Activated CD8-positive, alpha-beta memory T cell treated with anti-CD3 and anti-CD28 coated beads, Interleukin-2, amount 10 ng/mL, durations not matched to agents 7 days and 5 days (primary cell): ENCODE measurements at places on chromosomes 3 and 15. TPM values are rescaled to one million over a fixed set of nuclear protein-coding genes. Genes with fewer than 3 reads are reported as not detected.
A peak's percentile ranks its signal among the peaks of the same experiment; 100 is the strongest.

GRCh38 chr3:185519021-185519420, 20.2 kb upstream of the TMEM41A start:
- no peaks in the 10 kb centered on the region for H3K4me1 ChIP-seq
- H3K27ac ChIP-seq = no peak overlapping the region
- no peaks in the 10 kb centered on the region for H3K36me3 ChIP-seq
- peaks cover 26% of the 10 kb centered on the region for H3K27me3 ChIP-seq
- DNase-seq = no peak

- no peak overlapping the region for H3K4me3 ChIP-seq
- no peaks in the 10 kb centered on the region for H3K27me3 ChIP-seq
- H3K27ac ChIP-seq = no peak overlapping the region
- DNase-seq = no peak
These were observed 3.6 kb downstream of the CEP19 start for GRCh38 chr3:196708467-196708866.

DNA sequence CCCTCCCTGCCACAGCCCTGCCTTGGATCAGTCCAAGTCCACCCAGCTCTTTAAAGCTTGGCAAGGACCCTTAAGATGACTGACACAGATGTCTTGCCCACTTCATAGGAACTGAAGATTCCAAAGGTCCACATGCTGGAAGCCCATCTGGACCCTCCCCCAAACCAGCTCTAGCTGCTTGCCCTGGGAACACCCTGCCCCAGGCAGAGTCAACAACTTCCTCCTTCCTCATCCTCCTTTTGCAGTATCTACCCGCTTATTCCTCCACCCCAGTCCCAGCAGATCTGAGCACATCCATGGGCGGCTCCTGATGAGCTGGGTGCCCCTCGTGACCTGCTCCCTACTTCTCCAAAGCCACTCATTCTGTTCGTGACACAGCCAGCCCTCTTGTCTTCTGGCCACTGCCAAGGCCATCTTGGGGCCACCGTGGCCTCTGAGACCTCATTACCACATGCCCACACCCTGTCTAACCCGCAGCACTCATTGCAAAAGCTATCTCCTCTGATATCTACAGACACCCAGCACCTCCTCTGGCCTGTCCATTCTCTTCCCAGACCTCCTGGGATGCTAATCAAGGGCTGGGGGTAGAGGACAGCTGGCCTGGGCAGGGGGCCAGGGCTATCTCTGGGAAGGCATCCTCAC, 2.0 kb upstream of the PFKFB4 start:
- H3K27ac ChIP-seq = peak overlapping the region; percentile 78
- H3K36me3 ChIP-seq = peaks cover 12% of the 10 kb centered on the region
- no peak for DNase-seq
- H3K27me3 ChIP-seq = no peaks in the 10 kb centered on the region
- H3K4me3 ChIP-seq = no peak overlapping the region
- H3K4me1 ChIP-seq = peaks cover 54% of the 10 kb centered on the region

The PLA2G4E gene
- total RNA-seq = not detected

GRCh38 chr3:46931631-46932331, 44.8 kb downstream of the CCDC12 start:
- H3K36me3 ChIP-seq = peaks cover 37% of the 10 kb centered on the region
- no peaks in the 10 kb centered on the region for H3K27me3 ChIP-seq
- H3K4me3 ChIP-seq = no peak overlapping the region
- DNase-seq = peak; percentile 67
- H3K4me1 ChIP-seq = peaks cover 60% of the 10 kb centered on the region

The SUSD5 gene
- total RNA-seq = not detected

- H3K4me3 ChIP-seq = no peak overlapping the region
- H3K4me1 ChIP-seq = no peaks in the 10 kb centered on the region
- DNase-seq = no peak
- H3K27ac ChIP-seq = no peak overlapping the region
- H3K27me3 ChIP-seq = no peaks in the 10 kb centered on the region
These were observed 207.9 kb downstream of the ZIC1 start for GRCh38 chr3:147616998-147617619.

GRCh38 chr3:132987396-132987795, 50.8 kb upstream of the TMEM108 start:
- peaks cover 6% of the 10 kb centered on the region for H3K27me3 ChIP-seq
- no peak overlapping the region for H3K4me3 ChIP-seq
- H3K27ac ChIP-seq = no peak overlapping the region
- DNase-seq = no peak
- no peaks in the 10 kb centered on the region for H3K36me3 ChIP-seq

The CPLX3 gene
- total RNA-seq = 0.35 TPM

DNA sequence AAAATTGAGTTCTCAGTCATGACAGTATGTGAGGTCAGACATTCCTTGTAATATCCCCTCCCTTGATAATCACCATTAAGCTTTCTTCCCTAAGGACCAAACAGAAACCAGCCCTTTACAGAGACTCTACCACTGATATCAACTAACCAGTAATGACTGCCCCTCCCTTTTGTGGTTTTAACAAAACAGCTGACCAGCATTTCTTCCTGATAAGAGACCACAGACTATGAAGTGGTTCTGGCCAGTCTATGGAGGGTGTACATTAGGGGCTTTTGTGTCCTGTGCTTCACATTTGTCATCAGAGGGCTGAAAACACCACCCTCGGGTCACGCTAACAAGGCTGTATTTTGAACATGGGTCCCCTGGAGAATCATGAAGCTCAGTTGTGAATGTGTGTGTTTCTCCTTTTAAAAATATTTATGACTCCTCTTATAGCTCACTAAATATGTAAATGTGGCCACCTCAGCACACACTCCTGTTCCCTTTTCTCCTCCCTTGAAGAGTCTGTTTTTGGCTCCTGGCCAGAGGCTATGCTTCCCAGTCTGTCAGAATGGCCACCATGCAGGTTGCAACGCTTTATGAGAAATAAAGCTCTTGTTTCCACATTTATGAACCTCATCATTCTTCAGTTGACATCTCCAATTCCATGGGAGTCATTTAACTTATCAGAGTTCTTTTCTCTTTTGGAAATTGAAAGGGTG, 239.3 kb downstream of the CPNE4 start:
- H3K36me3 ChIP-seq = no peaks in the 10 kb centered on the region
- no peak overlapping the region for H3K4me3 ChIP-seq
- peaks cover 9% of the 10 kb centered on the region for H3K4me1 ChIP-seq
- H3K27ac ChIP-seq = no peak overlapping the region

DNA sequence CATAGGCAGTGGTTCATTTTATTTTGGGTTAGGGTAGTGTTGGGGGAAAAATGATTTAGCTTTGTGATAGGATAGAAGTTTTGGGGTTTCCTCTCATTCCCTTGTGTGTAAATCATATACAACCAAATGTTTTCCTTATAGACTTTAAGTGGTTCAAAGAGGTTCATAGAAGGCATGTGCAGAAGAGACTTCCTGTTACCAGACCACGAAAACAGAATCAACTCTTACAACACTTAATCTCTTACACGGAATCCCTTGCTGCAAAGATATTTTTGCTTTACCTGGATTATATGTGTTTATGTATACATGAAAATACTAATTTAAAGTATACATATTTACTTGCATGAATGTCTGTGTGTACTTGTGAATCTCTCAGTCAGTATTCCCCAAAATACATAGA, 2.9 kb downstream of the TMOD2 start:
- peaks cover 12% of the 10 kb centered on the region for H3K36me3 ChIP-seq
- H3K4me3 ChIP-seq = no peak overlapping the region
- peaks cover 32% of the 10 kb centered on the region for H3K4me1 ChIP-seq

The ISG20 gene
- total RNA-seq = 155 TPM

- DNase-seq = no peak
- no peaks in the 10 kb centered on the region for H3K27me3 ChIP-seq
These were observed 359.3 kb downstream of the PLOD2 start for GRCh38 chr3:145801696-145802095.

The EBLN2 gene
- 5.1 TPM for total RNA-seq

DNA sequence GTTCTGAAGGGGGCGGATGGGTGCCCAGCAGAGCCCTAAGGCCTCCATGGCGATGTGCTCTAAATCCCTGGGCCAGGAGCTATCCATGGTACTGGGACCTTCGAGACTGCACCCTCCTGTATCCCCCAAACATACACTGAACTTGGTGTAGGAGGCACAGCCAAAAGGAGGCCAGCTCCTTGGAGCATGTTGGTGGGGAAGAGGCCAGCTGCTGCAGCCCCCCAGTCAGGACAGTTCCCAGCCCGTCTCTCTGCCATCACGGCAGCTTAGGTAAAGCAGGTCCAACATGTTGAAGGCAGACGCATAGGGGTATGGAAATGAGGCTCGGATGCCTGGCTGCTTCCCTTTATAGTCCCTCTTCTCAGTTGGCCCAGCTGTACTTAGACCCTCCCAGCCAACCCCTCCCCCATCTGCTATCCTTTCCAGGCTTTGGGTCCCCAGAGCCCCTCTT, 1.8 kb downstream of the CAMKV start:
- H3K36me3 ChIP-seq = no peaks in the 10 kb centered on the region
- peak; percentile 55 for DNase-seq
- H3K4me1 ChIP-seq = no peaks in the 10 kb centered on the region
- H3K27me3 ChIP-seq = peaks cover 65% of the 10 kb centered on the region
- no peak overlapping the region for H3K27ac ChIP-seq

DNA sequence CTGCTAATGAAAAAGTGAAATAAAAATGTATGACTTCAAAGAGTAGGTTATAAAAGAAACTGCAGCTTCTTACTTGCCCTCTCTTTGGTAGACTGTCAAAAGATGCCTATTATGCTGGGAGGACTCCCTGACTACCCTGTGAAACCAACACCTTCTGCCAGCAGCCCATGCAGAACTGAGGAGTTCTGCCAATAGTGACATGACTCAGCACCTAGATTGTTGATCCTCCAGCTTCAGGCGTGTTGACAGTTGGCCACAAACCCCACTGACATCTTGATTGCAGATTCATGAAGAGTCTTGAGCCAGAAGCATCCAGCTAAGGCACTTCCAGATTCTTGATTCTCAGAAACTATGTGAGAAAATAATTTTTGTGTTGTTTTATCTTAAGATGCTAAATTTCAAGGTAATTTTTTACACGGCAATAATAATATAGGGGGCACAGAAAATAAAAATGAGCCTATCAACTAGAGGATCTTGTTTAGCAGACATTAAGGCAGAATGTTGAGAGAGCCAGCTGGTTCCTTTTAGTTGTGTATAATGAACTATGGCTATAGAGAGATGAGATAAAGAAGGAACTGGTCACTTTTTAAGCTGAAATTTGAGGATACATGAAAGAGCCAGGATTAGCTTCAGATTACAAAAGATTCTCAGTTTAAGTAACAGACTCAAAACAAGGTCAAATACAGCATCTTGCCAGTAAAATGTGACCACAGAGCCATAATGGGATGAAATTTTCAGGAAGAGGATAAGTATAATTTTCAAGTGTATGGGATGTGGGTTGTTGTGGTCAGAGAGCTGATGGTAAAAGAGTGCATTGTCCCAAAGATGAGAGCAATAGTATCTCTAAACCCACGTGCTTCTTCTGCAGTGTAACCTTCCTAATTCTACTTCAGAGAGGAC, 588.7 kb upstream of the CBLB start:
- H3K4me3 ChIP-seq = no peak overlapping the region
- H3K4me1 ChIP-seq = peaks cover 18% of the 10 kb centered on the region
- H3K36me3 ChIP-seq = peaks cover 14% of the 10 kb centered on the region
- DNase-seq = peak; percentile 76
- H3K27ac ChIP-seq = peak overlapping the region; percentile 64

DNA sequence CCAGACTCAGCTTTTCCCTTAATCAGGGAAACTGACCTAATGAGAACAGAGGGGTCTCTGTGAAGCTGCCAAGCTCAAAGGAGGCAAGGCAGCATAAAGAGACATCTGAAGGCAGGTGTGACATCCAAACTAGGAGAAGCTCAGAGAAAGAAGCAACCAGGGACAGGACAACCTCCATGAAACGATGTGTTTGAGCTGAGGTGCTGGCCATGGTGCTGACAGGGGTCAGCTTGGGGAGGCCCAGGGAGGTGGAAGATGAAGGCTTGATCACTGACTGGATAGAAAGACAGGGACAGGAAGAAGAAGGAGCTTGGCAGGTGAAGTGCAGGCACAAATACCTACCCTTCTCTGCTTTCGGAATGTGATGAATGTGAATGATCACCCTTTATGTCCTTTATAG, 179.5 kb upstream of the NSMCE3 start:
- DNase-seq = no peak
- H3K27ac ChIP-seq = no peak overlapping the region
- no peak overlapping the region for H3K4me3 ChIP-seq
- no peaks in the 10 kb centered on the region for H3K27me3 ChIP-seq
- H3K4me1 ChIP-seq = peaks cover 12% of the 10 kb centered on the region

DNA sequence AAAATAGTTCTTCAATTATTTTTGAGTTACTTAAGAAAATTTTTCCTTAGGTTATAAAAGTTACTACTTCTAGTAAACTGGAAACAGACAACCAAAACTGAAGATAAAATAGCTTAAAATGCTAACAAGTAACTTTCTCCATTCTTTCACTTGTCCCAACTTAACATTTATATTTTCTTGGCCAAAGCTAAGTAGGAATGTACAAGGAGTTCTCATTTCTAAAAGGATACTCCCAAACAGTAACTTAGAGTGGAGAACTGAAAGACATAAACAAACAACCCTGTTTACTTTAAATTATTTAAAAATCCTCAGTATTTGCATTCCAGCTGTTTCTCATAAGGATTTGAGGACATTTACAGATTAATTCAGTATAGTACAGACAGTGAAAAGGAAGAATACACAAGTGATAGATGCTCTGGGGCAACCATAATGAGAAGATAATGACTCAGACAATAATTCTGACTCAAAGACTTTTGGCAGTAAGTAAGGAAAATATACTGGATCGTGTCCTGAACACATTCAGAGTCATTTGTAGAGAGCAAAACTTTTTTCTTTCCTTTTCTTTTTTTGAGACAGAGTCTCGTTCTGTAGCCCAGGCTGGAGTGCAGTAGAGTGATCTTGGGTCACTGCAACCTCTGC, 29.2 kb upstream of the ANXA2 start:
- no peak for DNase-seq
- H3K27ac ChIP-seq = no peak overlapping the region
- peaks cover 30% of the 10 kb centered on the region for H3K36me3 ChIP-seq
- no peaks in the 10 kb centered on the region for H3K27me3 ChIP-seq
- peaks cover 1% of the 10 kb centered on the region for H3K4me1 ChIP-seq

The RTP4 gene
- 24.3 TPM for total RNA-seq

- peak overlapping the region; percentile 19 for H3K4me3 ChIP-seq
- DNase-seq = no peak
- peaks cover 2% of the 10 kb centered on the region for H3K36me3 ChIP-seq
These were observed 35.0 kb upstream of the COLQ start for GRCh38 chr3:15556512-15556911.
